ENCODE measurements at places on chromosomes 6 and 20.

- DNase-seq = no peak
These were observed 4.9 kb downstream of the POLR1C start for GRCh38 chr6:43521836-43522235.

DNA sequence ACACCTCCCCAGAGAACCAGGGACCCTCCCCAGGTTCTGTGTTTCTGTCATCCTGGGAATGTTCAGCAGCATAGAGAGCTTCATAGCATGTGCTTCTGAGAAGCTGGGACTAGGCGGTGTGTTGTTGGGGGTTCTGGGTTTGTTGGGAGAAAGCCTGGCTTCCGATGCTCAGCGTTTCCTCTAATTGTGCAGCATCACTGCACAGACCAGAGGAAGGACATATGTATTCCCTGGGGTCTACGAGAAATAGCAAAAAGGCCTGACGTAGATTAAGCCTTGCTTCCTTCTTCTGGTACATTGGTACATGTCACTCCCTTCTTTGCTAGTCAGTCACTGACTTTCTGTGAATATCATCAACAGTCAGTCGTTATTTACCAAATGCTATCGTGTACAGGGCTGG is 96.9 kb upstream of the SGK1 start:
- no peak for DNase-seq

DNA sequence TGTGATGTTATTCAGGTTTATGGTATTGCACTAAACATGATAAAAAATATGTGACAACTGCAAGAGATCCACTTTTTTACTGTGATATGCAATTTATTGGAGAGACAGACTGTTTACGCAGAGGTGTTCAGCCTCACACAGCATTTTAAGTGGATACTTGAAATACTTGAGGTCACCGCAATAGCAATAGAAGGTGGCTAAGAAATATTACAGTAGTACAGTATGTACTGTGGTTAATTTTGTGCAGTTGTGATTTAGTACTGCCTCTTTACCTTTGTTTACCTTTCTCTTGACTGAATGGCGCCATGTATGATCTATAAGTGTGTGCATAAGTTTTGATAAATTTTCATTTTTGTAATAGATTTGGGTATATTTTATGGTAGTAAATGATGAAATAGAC is 17.4 kb downstream of the MACROD2 start:
- no peak for DNase-seq

GRCh38 chr6:154815938-154816820 is 83.0 kb downstream of the SCAF8 start:
- no peak for DNase-seq

- no peak for DNase-seq
These were observed 24.3 kb downstream of the PPP1R3G start for GRCh38 chr6:5109436-5109835.

GRCh38 chr6:84220809-84221409 is 6.5 kb downstream of the CEP162 start:
- DNase-seq = peak; percentile 55

DNA sequence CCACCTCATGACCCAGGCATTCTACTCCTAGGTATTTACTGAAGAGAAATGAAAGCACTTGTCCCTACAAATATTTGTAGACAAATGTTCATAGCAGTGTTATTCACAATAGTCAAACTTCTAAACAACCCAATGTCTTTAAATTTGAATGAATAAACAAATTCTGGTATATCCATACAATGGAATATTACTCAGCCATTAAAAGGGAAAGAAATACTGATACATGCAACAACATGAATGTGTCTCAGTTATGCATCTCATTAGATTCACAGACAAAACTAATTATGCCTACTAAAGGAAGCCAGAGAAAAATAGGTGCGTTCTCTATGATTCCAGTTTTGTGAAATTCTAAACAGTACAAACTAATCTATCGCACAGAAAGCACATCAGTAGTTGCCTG is 30.7 kb downstream of the MDFI start:
- DNase-seq = no peak

All from cerebellar cortex (tissue), 1 donor.